8988T (cell line): ENCODE measurements at places on chromosomes 2 and 18.
A peak's percentile ranks its signal among the peaks of the same experiment; 100 is the strongest.

GRCh38 chr2:150619607-150620330, 132.3 kb upstream of the RND3 start:
- DNase-seq, result no peak

DNA sequence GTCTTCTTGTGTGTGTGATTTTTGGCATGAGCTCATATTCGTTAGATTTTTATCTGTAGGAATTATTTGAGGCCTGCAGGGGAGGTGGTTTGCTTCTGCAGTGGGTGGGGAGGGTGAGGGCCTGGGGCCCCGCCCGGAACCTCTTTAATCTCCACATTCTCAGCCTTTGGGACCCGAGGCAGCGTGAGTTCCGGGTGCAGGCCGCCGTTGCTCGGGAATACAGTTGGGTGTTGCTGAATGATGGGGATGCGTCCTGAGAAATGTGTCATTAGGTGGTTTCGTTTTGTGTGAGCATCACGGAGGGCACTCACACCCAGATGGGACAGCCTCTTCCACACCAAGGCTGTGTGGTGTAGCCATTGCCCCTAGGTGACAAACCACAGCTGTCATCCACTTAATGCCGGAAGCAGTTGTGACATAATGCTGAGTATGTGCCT, 13.7 kb upstream of the GAL3ST2 start:
- peak; percentile 7 for DNase-seq

- no peak for DNase-seq
Measured at GRCh38 chr2:200962811-200963123, 693 bp downstream of the ORC2 start.

GRCh38 chr2:48415836-48416515, 114.0 kb upstream of the STON1 start:
- DNase-seq, result no peak

DNA sequence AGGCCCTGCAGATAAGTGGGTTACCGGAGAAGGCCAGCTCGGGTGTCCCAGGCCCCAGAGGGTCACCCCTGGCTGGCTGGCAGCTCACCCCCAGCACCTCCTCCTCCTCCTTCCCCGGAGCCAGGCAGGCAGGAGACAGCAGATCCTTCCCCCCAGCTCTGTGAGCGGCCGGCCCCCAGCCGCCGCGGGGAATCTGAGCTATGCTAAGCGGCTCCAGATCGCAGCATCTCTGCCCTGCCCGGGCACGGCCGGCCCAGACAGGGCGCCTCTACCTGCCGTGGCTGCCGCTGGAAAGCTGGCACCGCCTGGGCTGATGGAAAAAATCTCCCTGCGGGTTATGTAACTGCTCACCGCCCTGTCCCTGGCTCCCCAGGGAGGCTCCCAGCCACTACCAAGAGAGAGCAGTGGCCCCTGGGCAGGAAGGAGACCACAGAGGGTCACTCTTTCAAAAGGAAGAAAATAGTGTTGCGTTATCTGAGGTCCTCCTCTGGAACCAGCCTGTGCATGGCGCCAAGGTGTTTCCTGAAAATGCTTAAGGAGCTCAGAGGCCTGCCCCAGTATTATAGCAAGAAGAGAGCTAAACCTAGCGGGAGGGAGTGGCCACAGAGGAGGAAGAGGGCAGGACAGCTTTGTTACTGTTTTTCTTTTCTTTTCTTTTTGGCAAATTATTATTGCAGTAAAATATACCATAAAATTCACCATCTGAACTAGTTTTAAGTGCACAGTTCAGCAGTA, 179.0 kb downstream of the SMAD7 start:
- DNase-seq, result no peak

- no peak for DNase-seq
Measured at GRCh38 chr2:74845217-74845751, 11.4 kb downstream of the HK2 start.

GRCh38 chr2:17894556-17894955, 16.1 kb downstream of the KCNS3 start:
- no peak for DNase-seq
